ENCODE measurements at places on chromosomes 3 and 15.

GRCh38 chr3:183264268-183264667 is 11.2 kb downstream of the B3GNT5 start:
- no peak for DNase-seq

- peak; percentile 40 for DNase-seq
These were observed 25.3 kb downstream of the EXOG start for GRCh38 chr3:38521391-38521987.

- no peak for DNase-seq
These were observed 118.9 kb downstream of the FOXP1 start for GRCh38 chr3:71464613-71465012.

- DNase-seq: no peak
These were observed 220.3 kb downstream of the PDZRN3 start for GRCh38 chr3:73404435-73404834.

GRCh38 chr3:139588450-139588849 is 48.9 kb upstream of the RBP1 start:
- DNase-seq: no peak

GRCh38 chr15:99248000-99248715 is 1.2 kb downstream of the TTC23 start:
- DNase-seq: no peak

GRCh38 chr15:69037482-69037881 is 23.0 kb downstream of the NOX5 start:
- no peak for DNase-seq

DNA sequence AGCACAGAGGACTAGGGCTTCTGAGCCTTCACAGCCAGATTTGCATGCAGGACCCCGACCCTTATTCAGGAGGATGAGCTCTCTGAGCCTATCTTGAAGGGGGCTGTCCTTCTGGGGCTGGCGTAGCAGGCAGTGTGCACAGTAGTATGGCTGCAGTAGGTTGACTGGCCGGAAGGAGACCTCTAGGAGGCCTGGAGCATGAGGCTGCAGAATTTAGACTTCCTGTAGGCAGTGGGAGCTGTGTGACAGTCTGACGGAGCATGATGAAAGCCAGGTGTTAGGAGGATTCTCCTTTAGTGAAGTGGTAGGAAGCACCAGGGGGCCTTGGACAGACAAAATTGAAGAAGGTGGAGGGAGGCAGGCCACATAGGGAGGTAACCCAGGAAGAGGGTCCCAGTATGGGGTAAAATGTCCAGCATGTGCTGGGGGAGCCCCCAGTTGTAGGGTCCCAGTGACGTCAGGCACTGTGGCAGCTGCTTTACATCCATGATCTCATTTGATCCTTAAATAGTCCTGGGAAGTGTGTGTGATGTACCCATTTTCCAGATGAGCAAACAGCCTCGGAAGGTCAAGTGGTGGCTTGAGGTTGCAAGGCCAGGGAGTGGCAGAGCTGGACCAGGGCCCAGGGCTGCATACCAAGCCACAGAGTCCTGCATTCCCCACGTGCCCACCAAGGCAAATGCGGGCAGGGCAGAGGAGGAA is 36.1 kb downstream of the SPSB4 start:
- DNase-seq: no peak

GRCh38 chr3:71763426-71763825 is 9.8 kb downstream of the GPR27 start:
- DNase-seq: no peak

DNA sequence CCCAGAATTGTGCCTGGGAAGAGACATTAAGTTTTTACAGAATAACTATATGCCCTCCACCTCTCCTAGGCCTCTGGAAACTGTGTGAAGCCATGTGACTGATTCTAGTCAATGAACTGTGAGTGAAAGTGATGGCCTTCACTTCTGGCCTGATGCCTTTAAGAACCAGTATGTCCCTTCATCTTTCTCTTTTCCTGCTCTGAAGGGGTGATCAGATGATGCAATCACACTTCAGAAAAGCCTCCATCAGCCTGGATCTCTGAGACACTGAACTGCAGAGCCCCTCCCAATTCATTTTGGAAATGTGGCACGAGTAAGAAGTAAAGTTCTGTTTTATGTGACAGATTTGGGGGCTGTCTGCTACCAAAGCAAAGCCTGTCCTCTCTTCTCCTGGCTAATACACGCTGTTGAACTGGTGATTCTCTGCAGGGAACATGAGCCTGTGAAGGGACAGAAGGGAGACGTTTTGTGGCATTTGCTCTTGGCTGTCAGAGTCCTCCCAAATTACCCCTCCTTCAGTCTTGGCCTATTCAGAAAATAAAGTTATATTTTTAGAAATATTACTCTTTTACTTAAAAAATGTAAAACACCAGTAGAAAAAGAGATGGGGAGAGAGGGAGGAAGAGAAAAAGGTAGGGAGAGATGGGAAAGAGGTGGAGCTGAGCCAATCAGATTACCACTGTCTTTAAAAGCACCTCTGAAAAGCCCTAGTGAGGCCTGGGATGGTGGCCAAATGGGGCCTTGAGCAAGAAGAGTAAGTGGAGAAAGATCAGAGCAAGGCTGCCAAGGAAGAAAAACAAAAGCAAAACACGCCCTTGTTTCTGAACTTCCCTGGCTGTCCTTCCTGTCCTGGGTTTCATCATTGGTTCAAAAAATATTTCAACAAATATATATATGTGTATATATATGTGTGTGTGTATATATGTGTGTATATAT is 40.9 kb upstream of the RYK start:
- DNase-seq: no peak

DNA sequence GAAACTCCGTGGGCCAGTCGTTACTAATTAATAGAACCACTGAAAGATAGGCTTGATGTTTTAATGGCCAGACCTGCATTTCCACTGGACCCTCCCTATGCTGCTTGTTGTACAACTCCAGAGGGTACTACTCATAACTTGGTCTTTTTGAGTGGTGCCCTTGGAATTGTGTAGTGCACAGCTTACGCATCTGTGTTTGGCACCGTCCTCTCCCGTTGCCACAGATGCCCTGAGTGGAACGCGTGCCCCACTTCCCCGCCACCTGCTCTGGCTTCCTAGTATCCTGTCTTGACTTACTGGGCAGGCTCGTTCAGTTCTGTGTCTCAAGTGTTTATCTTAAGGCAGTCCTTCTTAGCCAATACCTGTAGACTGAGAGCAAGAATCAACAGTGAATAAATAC is 78.7 kb downstream of the USP13 start:
- no peak for DNase-seq

DNA sequence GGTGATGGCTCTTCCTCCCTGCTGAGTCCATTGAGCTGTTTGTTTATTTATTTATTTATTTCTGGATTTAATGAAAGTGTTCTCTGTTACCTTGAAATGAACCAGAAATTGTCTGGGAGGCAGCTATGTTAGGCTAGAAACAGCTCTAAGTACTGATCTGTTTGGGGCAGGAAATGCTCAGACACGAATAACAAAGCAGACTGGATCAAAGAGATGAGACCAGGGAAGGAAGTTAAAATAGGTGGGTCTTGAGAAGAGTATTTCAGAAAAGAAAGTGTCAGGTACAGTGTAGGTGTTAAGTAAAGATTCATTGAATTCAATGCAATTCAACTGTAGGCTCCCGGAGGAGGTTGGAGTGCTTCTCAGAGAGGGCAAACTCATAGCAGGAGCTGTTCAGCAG is 173.3 kb downstream of the IL20RB start:
- no peak for DNase-seq

- DNase-seq: no peak
These were observed 61.0 kb upstream of the PPARG start for GRCh38 chr3:12227833-12228232.

DNA sequence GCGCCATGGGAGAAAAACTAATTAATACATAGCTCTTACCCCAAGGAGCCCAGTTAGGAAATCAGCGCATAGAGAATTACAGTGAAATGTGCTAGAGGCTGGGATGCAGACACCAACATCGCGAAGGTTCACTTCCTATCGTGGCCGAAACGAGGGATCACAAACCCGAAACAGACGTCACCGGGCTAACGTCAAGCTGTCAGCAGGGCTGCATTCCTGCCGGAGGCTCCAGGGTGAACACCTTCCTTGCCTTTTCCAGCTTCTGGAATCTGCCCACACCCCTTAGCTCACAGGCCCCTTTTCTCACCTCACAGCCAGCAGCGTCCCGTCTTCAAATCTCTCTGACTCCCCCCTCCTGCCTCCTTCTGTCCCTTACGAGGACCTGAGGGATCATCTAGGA is 13.0 kb downstream of the GP5 start:
- no peak for DNase-seq

DNA sequence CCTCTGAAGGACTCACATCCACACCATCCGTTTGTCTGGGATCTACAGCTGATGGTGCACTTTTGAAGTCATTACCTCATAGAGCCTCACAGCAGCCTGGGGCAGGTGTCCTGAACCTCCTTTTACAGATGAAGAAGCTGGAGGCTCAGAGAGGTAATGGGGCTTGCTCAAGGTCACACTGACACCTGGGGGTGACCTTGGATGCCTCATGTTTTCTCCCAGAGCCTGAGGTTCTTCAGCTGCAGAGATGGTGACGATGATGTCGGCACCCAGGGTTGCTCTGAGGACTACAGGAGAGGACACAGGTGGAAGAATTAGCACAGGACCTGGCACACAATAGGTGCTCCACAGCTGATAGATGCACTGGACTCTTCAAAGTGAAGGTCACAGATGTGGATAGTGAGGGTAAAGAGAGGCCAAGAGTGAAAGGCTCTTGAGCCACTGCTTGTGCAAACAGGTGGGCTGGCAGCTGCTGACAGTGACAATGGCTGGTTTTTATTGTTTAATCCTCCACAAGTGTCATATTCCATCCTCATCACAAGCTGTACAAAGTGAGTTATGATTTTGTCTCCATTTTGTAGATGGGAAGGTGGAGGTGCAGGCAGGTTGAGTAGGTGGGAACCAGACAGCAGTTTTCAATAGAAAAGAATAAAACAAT is 17.4 kb upstream of the ATP2B2 start:
- no peak for DNase-seq

DNA sequence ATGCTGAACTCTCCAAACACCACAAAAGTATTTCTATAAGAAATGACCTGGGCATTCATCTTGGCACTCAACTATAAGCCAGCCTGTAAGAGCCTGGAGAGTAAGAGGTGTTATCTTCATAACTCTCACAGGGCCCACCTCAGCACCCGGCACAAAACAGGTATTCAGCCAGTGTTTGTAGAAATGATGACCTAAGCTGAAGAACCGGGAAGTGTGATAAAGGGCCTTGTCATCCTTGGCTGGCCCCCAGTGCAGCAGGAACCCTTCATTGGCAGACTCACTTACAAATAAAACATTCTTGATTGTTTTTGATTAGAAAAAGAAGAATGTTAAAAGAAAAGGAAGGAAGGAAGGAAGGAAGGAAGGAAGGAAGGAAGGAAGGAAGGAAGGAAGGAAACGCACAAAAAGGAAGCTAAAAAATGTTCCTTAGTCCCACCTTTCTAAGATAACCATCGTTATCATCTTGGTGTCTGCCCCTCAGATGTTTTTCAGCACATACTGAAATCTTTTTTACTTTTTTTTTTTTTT is 52.1 kb downstream of the DAPK2 start:
- DNase-seq: no peak

GRCh38 chr15:67843571-67844387 is 3.9 kb upstream of the RNU6-1 start:
- no peak for DNase-seq

DNA sequence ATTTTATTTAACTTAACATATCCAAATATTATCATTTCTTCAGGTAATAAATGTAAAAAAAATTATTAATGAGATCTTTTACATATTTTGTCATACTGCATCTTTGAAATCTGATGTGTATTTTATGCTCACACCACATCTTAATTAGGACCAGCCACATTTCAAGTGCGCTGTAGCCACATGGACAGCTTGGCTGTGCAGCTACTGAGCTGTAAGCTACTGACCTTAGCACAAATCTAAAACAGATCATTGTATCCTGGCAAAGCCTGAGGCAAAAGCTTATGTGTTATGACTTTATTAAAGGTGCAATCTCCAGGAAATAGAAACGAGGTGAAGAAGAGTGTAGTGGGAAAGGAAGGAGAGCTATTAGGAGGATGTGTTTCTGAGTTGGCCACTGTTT is 126.7 kb upstream of the UBE2E2 start:
- no peak for DNase-seq

GRCh38 chr15:77059786-77060361 is 11.0 kb downstream of the TSPAN3 start:
- DNase-seq: no peak

- DNase-seq: no peak
These were observed 269.4 kb upstream of the ROPN1 start for GRCh38 chr3:124261306-124261705.

DNA sequence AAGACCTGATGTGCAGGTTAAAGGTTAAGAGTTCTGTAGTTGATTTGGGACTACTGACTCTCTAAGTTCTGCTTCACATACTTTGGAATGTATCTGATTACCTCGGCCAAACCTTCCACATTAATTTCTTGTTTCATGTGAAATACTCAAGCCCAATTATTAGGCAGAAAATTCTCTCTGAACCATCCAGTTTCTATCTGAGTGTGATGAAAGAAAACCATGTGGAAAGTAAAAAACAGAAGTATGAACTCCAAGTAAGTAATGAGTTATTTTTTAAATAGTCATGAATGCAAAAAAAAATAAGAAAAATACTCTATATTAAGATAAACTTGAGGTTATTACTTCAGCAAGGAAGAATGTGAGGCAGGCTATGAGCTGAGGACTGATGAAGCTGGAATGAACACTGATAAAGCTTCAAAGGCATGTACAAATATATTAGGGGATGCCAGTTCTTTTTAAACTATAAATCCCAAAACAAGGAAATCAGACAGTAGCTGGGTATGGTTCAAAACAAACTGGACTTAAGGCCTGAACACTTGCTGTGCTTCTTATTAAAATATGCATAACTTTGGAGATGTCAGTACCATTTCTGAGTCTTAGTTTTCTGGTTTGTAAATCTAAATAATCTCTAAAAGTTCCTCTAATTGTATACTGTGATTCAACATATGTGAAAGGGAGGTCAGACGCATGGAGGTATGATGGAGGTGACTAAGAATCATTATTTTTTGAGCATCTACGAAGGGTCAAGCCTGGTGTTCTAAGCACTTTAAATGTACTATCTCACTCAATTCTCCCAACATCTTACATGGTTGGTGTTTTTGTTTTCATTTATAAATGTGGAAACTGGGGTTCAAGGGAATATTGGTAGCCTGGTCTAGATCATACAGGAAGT is 59.6 kb downstream of the COL6A6 start:
- DNase-seq: no peak

- DNase-seq: no peak
These were observed 99.2 kb downstream of the TPRA1 start for GRCh38 chr3:127491323-127491722.

DNA sequence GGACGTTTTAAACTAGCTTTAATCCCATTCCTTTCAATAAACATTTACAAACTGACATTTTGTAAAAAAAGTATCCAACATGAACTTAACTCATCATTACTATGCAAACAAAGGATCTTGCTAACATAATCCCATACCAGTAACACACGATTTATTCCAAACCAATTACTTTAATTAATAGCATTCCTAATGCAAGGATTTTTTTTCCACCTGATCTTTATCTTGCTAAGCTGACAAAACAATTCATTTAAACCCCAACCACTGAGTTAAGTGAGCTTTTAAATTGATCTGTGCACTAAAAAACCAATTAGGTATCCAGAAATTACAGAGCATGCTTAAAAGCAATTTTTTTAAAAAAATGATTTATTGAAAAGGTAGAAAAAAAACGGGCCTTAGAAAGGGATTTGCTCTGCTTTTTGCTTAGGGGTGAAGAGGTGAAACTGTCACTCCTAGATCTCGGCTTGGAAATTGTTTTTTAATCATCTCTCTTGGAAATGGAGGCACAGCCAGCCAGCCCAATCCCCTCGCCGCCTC is 1.2 kb downstream of the SH3BP5 start:
- no peak for DNase-seq
